ENCODE measurements at places on chromosomes 5 and 9.

- DNase-seq: no peak
Observed at GRCh38 chr5:132269635-132270334, 12.3 kb downstream of the PDLIM4 start.

- DNase-seq: no peak
Observed at GRCh38 chr9:5466005-5466404, 15.7 kb downstream of the CD274 start.

GRCh38 chr5:174172152-174172551 lies 126.6 kb downstream of the NSG2 start:
- DNase-seq: no peak

DNA sequence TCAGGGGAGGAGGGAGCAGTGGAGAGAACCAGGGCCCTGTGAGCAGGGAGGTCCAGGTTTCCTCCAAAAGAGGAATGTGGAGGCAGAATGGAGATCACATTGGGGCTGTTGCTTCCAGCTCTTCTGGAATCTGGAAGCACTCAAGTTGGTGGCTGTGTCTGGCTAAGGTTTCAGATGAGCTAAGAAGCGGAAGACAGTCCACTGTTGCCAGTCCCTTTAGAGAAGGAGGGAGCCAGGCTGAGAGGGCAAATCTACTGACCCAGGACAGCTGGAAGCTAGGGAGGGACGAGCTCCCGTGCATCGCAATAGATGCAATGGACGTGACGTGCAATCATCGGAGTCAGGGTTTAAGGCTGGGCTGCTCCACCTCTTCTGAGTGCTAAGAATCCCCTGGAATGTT lies 71.2 kb downstream of the TENT4A start:
- DNase-seq: no peak
